ENCODE measurements at places on chromosomes 6 and 20. TPM values are rescaled to one million over a fixed set of nuclear protein-coding genes. Genes with fewer than 3 reads are reported as not detected.

GRCh38 chr6:42522036-42522435 is 41.8 kb upstream of the UBR2 start:
- DNase-seq, result no peak

- DNase-seq, result no peak
Observed at GRCh38 chr6:157647261-157647915, 175.7 kb upstream of the SNX9 start.

DNA sequence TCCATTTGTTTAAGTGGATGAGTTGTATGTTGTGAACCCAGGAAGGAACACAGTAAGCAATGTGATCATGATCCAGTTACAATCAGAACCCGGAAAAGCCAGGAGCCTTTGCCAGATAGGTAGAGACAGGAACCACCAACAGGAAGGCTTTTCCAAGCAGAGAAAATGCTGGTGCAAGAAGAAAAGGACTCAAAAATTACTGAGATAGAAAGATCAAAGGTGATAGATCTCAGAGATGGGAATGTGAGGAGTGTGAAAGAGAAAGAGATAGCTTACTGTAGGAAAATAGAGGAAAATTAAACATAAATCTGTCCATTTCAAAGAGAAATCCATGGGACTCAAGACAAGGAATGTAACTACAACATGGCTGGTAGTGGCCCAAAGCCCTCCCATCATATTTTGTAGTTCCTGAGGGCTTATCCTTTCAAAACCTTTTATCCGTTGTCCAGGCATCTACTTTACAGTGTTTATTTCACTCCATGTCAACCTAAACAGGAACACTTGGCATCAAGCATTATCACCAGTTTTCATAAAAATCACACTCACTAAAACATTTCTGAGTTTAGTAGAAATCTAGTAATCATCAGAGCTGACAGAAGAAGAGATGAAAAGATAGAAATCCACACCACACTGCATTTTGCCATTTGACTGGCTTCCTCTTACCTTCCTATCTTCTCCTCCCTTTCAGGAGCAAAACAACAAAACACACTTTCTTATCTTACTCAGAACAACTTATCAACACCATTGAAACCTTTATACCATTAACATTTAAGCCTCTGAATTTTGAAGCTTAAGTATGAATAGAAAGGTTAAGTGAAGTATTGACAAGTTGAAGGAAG is 44.5 kb upstream of the STXBP5 start:
- DNase-seq, result no peak

DNA sequence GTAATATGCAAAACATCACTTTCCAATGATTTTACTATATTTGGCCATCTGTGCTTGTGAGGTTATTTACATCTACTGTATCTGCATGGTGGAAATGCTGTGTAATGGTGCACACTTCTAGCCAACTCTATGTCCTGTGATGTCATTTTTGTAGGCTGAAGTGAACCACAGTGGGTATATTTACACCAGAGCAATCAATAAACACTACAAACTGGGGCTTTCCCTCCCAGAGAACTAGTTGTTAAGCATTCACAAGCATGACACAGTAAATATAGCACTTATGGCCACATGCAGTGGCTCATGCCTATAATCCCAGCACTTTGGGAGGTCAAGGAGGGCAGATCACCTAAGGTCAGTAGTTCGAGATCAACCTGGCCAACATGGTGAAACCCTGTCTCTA is 4.9 kb downstream of the SLC22A2 start:
- DNase-seq, result no peak

NOX3 gene
- polyA plus RNA-seq, result not detected

SCRT2 gene
- not detected for polyA plus RNA-seq

CAGE1 gene
- polyA plus RNA-seq, result not detected
